ENCODE measurements at places on chromosomes 16 and 17.

DNA sequence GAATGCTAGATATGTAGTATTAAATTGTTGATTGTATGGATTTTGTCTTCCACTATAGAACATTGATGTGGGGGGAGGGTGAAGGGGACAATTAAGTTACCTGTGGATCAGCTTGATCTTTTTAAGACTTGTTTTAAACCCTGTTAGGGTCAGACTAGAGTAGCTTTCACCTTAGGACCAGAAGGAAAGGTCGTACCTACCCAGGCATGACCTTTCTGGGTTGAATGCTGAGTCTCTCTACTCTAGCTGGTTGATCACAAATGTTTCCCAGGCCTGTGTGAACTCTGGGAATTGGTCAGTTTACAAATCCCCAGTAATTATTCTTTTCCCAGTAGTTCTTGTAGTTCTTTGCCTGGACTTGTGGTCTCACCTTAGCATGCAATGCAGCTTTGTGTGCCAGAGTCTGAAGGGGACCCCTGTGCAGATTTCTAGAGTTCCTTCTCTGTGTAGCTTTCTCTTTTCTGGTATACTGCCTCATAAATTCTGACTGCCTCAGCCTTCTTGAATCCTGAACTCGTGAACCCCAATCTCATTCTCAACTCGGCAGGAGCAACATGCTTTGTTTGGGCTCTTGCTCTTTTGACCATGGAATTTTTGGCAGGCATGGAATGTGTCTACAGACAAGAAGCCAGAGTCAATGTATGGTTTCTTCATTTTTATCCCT is 54.1 kb downstream of the VMP1 start:
- DNase-seq = no peak

GRCh38 chr17:65852911-65853310 is 291.5 kb upstream of the AXIN2 start:
- DNase-seq = no peak

DNA sequence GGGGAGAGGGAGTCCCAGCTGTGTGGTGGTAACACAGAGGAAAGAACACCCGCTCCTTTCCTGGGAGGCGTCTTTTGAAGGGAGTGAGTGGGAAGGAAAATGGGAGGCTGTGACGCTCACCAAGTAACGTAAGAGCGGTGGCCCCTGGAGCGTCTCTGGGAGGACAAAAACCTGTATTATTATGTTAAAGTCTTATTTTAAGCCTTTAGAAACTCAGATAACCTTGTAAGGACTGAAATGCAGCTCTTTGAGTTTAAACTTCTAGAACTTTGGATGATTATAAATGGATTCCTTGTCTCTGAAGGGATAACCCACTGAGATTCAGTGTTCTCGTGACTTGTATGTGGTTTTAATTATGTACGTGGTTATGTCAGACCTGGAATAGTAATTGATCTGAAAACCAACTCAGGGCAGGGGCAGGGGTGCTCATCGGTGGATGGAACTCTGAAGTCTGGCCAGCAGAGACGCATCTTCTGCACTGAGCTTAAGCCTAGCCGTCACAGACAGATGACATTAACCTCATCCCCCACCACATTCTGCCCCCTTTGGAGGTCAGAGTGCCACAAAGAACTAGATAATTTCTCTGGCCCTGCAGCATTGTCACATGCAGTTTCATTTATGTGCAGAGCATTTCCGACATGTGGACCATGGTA is 41.8 kb upstream of the SLC12A3 start:
- DNase-seq = no peak

GRCh38 chr17:6660805-6661463 is 9.4 kb downstream of the C17orf100 start:
- DNase-seq = peak; percentile 44

- no peak for DNase-seq
Observed at GRCh38 chr17:67712375-67712774, 5.4 kb upstream of the NOL11 start.

DNA sequence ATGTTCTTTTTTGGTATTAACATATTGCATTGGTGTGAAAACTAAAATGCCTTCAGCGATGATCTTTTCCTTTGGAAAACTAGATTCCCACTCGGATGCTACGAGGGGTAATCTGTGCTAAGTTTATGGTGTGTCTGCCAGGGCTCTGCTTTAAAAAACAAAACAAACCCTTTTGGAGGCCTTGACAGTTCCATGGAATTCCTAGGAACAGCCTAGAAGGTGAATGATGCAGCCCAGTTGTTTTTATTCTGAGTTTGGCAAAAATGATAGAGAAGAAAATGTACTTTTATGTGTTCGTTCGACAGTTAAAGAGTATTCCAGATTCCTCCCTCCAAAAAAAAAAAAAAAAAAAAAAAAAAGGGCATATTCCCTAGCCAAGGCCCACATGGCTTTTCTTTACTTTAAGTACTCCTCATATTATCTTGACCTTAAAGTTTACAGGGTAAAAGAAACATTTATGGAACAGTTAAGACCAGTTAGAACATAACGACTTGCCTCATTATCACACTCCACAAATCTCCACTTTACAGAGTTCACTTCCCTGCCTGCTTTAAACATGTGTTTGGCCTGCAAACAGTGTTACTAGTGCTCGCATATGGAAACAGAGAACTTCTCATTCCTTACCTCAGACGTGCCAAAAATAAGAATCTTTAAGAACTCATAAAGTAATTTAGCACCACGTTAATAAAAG is 159.1 kb downstream of the WWOX start:
- DNase-seq = no peak

GRCh38 chr16:3999479-4000325 is 116.5 kb downstream of the ADCY9 start:
- no peak for DNase-seq
